Dermis microvascular lymphatic vessel endothelial cell (primary cell): ENCODE measurements at places on chromosomes 1 and 21.

- DNase-seq = no peak
These were observed 118.6 kb downstream of the LRIG2 start for GRCh38 chr1:113191579-113192076.

DNA sequence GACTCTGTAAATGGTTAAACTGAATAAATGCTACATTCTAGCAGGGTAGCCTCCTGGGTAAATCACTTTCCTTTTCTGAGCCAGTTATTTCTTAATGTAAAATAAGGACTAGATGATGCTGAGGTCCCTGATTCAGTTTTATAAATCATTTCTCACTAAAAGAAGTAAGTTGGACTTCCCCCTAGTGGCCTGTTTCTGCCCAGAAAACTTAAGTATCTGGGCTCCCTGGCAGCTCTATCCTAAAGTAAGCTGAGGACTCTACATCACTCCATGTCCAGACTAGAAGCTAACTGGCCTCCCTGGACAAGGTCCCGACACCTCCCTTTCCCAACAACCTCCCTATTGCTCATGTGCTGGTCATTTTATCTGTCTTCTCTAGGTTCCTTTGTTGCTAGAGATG is 3.0 kb downstream of the GPN2 start:
- no peak for DNase-seq

GRCh38 chr21:17334484-17334883 is 178.4 kb upstream of the CXADR start:
- no peak for DNase-seq

GRCh38 chr1:7539769-7540175 is 231.3 kb upstream of the VAMP3 start:
- DNase-seq = peak; percentile 50

GRCh38 chr1:115319706-115320105 is 18.3 kb downstream of the NGF start:
- no peak for DNase-seq

GRCh38 chr21:45333583-45334121 is 46.0 kb upstream of the POFUT2 start:
- DNase-seq = no peak

GRCh38 chr1:228217551-228218344 is 9.9 kb downstream of the OBSCN start:
- DNase-seq = no peak

- no peak for DNase-seq
These were observed 10.4 kb downstream of the LDLRAD1 start for GRCh38 chr1:54007613-54008012.

- DNase-seq = peak; percentile 93
These were observed 2.0 kb downstream of the ADAMTS1 start for GRCh38 chr21:26842974-26843932.

DNA sequence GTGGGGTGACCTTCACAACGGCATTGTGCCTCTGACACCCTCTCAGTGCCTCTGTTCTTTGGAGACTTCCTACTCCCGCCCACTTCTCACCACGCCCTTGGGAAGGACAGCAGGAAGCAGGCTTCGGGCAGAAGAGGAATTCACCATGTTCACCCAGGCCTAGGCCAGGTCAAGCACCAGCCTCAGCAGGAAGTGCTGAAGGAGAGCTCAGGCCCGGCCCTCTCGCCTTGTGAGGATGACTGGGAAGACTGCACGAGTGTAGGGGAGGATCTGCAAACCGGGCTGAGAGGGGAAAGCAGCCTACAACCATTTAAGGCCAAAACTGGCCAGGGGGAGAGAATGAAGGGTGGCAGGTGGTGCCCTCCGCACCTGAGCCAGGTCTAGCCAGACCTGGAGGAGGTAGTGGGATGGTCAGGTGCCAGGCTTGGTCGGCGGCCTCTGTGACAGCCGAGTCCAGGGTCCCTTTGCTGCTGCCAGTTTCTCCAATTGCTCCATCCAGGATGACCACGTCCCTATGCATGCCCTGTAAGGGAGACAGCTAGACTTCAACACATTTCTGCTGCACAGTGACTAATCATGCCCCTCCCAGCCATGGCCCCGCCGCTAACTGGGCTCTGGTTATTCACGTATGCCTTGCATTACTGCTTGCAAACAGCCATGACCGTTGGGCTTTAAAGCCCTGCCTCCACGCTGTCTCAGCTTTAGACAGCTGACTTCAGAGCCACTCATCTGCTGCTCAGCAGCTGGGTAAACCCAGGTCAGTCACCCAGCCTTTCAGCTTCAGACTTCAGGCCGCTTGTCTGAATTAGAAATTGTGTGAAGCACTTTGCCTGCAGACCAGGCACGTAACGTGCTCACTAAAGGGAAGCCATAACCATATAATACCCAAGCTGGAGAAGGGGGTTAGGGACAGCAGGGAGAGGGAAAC is 8.9 kb downstream of the MRTO4 start:
- DNase-seq = no peak

- DNase-seq = peak; percentile 40
These were observed 24.9 kb downstream of the HMCN1 start for GRCh38 chr1:185759061-185759460.

DNA sequence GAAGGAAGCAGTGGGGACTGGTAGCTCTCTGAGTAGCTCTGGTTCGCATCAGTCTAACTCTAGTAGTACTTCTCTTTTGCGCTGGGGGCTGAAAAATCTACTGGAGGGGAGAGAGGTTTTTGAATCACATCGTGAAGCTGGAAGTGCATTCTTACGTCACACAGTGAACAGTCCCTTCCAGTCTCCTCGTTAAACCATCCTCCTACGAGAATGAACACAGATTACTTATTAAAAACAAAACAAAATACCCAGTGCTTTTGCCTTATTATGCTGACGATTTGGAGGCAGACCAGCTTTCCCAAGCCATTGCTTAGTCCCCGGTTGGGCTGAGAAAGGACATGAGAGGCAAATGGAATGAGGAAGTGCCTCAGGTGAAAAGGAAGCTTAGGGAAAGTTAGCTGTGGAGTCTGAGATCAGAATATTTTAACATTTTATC is 16.1 kb downstream of the HUNK start:
- no peak for DNase-seq

GRCh38 chr1:42973286-42973685 is 14.6 kb upstream of the SLC2A1 start:
- DNase-seq = peak; percentile 41

- no peak for DNase-seq
These were observed 15.7 kb downstream of the PKNOX1 start for GRCh38 chr21:42989816-42990650.

GRCh38 chr1:30273021-30273325 is 450.4 kb downstream of the MATN1 start:
- no peak for DNase-seq

DNA sequence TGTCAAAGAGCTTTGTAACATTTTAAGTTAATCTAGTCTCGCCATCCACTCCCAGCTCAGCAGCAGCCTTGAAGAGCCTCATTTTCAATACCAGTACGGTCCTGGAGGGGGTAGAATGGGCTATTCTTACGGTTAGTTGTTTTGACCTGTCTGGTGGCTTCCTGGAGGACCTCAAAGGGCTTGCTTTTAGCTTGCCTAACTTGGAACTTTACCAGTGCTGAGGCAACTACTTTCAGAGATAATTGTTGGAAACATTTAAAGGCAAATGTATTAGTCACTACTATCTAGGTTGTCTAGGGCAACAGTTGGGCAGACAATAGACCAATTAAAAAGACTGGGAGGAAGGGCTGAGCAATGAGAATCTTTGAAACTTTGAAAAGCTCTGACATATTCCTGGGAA is 56.0 kb downstream of the TTLL7 start:
- DNase-seq = no peak

GRCh38 chr1:168257397-168257796 is 23.3 kb upstream of the TBX19 start:
- no peak for DNase-seq

DNA sequence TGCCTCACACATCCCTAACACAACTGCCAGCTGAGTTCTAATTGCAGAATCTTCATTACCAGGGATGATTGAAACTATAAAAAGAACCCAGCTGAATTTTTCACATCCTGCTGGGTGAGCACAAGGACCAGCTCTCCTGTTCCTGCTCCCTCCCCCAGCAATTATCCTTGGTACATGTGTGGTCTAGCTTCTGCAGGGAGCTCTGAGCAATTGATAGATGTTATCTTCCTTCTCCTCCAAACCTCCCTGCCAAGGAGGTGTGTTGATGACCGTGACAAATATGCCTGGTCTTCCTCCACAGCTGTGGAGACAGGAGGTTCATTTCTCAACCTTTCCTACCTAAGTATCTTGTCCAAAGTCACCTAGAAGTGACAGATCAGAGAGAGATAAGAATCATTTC is 65.3 kb upstream of the MAN1A2 start:
- DNase-seq = no peak

DNA sequence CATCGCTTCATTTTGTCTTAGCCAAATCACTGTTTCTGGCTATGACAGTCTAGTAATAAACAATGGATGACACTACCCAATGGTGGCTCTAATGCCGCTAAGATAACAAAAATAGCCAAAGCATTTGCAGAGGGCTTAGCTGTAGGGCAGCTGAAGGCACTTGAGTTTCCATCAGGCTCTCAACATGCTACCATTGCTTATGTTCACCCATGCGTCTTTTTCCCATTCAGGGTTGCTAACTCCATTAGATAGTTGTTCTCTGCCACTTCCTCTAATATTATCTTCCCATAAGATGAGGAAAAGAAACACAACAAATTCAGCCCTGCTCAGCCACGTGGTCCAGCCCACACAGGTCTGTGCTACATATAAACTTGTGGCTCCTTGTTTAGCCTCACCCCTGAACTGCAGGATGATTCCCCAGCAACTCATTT is 159.6 kb downstream of the TOMM20 start:
- no peak for DNase-seq

- DNase-seq = peak; percentile 19
These were observed 129.4 kb downstream of the PPIAL4G start for GRCh38 chr1:148353461-148354283.

GRCh38 chr1:158989424-158989823 is 20.3 kb upstream of the IFI16 start:
- DNase-seq = no peak

GRCh38 chr1:43524804-43525203 is 5.9 kb upstream of the PTPRF start:
- DNase-seq = no peak
